ENCODE measurements at places on chromosomes 5 and 9. TPM values are rescaled to one million over a fixed set of nuclear protein-coding genes. Genes with fewer than 3 reads are reported as not detected.

The INSL4 gene
- polyA plus RNA-seq, result not detected

The PCA3 gene
- 0.18 TPM for polyA plus RNA-seq

The RNF224 gene
- polyA plus RNA-seq, result 3.6 TPM

The OGN gene
- 78.7 TPM for polyA plus RNA-seq

The SLC34A3 gene
- polyA plus RNA-seq, result 5.1 TPM

The SLC25A2 gene
- not detected for polyA plus RNA-seq

The FAM169A gene
- 18.7 TPM for polyA plus RNA-seq

The DNAJB5 gene
- polyA plus RNA-seq, result 10.0 TPM

The PDCD1LG2 gene
- polyA plus RNA-seq, result 0.08 TPM

The HRCT1 gene
- polyA plus RNA-seq, result not detected

The CNTNAP3 gene
- 6.1 TPM for polyA plus RNA-seq

The ALDH1A1 gene
- polyA plus RNA-seq, result 272 TPM

DNA sequence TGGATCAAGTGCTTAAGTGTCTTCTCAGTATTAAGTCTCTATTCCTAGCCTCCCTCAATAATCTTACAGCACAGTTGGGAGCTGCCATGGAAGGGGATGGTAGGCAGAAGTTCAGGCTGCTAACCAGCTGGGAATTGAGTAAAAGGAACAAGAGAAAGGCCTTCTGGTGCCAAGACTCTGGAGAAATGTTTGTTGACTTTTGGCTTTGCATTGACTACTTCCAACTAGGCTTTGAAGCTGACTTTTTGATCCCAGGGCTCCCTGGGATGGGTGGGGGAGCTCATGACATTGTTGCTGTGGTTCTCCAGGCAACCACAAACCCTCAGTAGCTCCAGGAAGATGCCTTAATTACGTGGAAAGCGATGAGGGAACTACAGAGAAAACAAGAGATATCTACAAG is 85.2 kb upstream of the HTR4 start:
- no peak for DNase-seq

DNA sequence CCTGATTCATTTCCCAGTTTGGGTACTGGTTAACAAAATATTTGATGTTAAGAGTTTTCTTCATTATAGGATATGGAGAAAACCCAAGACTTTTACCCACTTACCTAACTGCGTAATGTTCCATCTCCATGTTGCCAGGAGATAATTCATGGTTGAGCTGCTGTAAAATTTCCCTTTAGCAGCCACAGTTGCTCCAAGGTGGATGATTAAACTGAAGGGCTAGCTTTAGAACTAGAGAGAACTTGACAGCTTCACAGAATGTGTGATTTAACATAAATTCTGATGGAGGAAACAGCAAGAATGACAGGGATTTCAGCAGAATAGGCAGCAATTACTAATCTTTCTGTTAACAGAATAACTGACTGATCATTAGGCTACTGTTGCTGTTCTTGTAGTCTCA is 236.1 kb downstream of the MEF2C start:
- DNase-seq, result no peak

GRCh38 chr9:19288081-19288480 is 57.6 kb downstream of the DENND4C start:
- no peak for DNase-seq

DNA sequence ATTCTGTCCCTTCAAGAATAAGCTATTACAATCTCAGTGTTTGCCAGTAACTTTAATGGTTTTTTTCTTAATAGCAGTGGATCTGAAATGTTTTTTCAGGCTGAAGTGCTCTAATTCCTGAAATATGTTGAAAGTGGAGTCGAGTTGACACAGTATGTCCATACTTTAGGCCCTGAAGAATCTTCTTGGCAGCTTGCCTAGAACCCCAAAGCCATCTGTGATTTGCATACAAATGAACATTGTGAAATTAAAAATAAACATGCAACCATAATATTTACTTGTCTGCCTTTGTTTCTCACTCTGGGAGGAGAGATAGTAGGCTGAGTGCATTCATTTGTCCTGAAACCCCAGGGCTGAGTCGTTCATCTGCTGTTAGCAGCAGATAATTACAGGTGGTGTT is 152.7 kb downstream of the ADCY2 start:
- DNase-seq, result no peak

- DNase-seq, result no peak
These were observed 161.0 kb upstream of the TUT7 start for GRCh38 chr9:86515221-86515620.

DNA sequence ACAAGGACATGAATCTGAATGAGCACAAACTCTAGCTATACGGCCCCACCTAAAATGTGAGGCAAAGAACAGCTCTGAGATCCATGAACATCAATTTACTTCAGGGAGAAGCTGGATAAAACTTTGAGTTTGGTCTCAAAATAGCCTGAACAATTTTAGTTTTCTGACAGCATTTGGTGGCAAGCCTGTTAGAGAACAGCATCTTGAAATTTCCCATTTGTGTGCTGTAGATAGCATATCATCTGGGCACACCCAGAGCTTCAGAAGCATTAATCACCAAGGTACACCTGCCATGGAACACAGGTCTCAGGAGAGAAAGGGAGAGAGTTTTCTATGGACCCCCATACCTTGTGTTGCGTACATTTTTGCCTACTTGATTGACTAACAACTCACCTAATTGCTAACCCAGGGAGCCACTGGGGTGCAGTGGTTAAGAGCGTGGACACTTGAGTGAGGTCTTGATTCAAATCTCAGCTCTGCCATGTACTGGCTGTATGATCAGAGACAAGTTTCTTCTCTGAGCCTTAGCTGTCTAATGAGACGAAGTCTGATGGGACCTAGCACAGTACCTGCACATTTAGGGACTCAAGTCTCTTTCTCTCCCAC is 264.9 kb downstream of the PIK3R1 start:
- no peak for DNase-seq

DNA sequence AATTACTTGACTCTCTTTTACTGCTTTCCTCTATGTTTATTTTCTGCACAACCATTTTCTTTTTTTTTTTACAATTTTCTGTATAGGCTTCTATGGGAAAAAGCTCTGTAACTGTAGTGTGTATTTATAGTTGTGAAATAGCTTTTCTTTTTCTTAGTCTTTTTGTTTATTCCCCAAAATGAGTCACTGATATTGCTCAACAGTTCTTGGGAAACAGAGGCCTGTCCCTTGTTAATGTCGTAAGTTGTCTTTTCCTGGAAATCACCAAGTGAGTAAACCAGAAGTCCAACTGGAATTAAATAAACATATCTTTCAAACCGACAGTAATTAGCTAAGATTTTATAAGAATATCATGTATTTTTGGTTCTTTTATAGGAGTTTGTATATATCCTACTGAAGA is 325.1 kb upstream of the PRR16 start:
- no peak for DNase-seq

DNA sequence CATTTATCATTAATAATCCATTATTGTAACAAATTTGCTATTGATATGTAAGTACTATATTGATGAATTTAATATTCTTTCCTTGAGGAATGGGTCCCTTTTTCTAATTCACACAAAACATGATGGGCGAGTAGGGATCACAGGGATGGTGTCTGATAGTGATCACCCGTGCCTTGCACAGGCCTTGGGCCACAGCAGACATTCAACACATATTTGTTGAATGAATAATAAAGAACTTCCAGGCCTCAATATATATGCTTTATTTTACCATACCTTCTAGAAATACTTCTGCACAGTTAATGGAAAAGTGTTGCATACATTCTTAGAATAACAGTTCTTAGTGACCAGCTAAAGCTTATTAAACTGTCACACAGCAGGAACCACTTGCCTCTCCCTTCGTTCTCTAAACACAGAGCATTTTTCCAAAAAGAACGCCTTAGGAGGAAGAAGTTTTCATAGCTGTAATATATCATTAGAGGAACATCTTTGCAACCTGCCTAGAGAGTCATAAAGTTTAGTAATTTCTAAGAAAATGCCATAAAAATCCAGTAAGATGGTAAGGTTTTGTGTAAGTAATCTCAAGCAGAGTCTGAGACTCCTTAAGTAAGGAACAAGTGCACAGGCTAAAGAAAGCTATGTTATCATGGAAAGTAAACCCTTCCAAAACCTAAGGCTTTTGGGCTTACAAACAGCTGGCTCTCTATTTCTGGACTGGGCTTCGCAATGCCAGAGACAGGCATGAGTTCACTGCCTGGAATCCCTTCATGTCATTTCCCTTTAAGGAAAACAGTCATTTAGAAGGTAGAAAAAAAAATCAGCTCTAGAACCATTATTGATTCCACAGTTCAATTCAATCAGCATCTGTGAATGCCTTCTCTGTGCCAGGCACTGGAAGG is 17.7 kb downstream of the TTLL11 start:
- DNase-seq, result no peak

DNA sequence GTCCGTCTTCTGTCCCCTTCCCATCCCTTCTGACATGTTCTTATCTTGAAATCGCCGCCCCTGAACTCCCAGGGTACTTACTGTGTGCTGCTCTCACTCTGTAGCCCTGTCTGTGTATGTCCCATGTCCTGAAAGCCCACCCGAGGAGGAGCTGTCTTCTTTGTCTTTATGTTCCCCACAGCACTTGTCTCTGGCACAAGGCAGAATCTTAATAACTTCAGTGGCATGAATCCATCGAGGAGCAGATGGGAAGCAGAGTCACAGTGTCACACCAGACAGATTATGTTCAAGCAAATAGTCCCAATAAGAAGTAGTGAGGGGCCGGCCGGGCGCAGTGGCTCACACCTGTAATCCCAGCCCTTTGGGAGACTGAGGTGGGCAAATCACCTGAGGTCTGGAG is 29.7 kb upstream of the LTC4S start:
- no peak for DNase-seq

DNA sequence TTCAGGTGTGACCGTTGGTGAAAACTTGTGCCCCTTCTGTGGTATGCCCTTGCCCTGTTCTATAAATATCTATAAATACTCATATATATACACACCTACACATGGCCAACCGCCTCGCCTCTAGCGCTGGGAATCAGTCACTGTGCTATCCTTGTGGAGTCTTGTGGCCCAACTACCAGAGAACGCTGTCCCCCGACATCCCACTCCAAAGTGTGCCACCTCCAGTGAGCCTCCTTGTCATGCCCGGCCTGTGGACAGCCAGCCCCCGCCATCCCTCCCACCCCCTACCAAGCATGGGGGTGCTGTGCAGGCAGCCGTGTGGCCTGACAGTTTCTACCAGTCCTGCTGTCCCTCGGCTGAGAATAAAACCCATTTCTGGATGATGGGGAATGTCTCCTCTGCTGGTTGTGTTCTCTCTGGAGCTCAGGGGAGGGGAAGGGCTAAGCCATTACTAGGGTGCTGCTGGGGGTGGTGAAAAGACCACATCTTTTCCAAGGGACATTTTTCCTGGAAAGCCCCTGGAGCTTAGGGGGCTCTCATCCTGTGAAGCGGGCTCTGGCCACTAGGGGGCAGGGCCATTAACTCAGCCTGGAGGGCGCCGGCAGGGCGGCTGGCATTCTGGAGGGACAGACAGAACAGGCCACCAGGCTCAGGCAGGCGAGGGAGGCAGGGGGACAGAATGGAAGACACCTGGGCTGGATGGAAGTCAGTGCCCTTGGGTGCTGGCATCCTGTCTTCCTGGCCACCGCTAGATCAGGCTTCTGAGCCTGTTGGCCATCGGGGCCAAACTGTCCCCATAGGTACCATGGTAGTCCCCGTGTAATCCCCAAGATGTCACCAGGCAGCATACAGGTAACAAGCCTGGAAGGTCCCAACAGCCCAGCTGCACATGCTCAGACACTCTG is 20.7 kb downstream of the GOLGA2 start:
- DNase-seq, result no peak

DNA sequence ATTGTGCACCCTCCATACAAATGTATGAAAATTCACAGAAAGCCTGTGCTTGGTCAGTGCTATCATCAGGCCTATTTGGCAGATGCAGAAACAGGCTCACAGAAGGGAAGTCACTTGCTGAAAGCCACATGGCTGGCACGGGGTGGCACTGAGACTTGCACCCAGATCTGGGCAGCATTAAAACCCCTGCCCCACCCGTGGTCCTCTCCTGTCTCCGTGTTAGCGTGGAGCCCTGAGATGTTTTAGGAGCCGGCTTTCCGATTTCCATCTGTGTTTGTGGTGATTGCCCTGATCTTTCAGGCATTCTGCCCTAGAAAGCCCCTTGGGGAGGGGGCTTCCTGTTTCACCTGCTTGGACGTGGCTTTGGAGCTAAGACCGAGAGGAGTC is 102.2 kb upstream of the IER5L start:
- no peak for DNase-seq

GRCh38 chr5:156148301-156148700 is 178.7 kb upstream of the SGCD start:
- no peak for DNase-seq

DNA sequence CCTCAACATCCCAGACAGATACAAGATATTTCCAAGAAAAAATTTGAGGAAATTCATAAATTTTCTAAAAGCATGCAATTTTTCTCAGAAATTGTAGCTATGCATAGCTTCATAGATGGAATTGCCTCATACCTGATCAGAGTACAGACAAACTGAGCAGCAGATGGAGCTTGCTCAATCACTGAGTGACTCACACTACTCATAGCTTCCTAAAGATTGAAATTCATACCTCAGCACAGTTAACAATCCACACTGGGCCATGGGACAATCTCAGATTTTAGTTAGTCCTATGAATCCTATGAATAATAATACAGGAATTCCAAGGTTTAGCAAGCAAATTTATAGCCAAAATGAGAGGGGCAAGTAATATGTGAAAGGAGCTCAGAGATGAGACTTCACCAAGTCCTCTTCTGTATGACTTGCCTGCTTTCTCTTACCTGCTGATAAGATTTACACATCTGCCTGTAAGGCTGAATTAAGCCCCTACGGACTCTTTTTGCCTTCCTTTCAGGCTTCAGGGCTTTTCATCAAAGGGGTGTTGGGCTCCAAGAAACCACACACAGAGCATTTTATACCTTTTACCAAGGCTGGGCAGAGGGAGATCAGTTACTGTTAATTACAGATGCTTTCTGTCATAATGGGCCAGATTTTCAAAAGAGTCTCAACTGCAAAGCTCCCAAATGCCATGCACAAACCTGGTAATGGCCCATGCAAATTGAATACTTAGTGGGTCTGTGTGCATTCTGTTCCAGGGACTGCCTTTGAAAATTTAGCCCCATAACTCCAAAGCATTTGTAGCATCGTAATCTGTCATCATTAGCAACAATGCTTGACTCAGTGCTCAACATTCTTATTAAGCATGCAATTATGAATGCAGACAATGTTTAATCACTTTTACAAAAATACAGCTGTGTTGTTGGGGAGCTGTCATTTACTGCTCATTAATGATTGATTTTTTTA is 439.3 kb downstream of the DTWD2 start:
- DNase-seq, result no peak

- no peak for DNase-seq
These were observed 485.9 kb upstream of the C9orf72 start for GRCh38 chr9:28059192-28059591.

- no peak for DNase-seq
These were observed 4.6 kb downstream of the BASP1 start for GRCh38 chr5:17221843-17222636.

- no peak for DNase-seq
These were observed 99.2 kb upstream of the IQGAP2 start for GRCh38 chr5:76303921-76304320.

DNA sequence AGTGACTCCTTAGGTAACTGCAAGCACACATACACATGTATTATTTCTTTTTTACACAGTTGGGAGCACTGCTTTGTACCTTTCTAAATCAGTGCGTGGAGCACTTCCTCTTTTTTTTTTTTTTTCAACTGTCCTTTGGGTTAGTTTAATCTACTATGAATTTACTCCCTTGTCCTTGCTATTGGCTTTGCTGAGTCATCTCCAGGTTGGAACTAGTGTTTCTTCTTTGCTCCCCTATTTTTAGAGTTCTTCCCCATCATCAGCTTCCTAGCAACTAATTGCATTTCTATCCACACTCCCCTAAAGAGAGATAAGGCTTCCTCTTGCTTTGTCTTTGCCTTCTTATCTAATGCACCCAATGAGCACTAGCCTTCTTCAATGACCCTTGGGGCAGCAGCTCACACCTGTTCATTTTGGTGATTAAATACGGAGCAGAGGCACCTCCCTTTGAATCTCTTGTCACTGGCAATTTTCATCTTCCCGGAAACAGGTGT is 24.3 kb downstream of the S100Z start:
- no peak for DNase-seq
